ENCODE measurements at places on chromosomes 2 and 18. TPM values are rescaled to one million over a fixed set of nuclear protein-coding genes. Genes with fewer than 3 reads are reported as not detected.

The PAX8 gene
- total RNA-seq = 0.08 TPM

The ELOA2 gene
- not detected for total RNA-seq

The WDR75 gene
- total RNA-seq = 45.0 TPM

DNA sequence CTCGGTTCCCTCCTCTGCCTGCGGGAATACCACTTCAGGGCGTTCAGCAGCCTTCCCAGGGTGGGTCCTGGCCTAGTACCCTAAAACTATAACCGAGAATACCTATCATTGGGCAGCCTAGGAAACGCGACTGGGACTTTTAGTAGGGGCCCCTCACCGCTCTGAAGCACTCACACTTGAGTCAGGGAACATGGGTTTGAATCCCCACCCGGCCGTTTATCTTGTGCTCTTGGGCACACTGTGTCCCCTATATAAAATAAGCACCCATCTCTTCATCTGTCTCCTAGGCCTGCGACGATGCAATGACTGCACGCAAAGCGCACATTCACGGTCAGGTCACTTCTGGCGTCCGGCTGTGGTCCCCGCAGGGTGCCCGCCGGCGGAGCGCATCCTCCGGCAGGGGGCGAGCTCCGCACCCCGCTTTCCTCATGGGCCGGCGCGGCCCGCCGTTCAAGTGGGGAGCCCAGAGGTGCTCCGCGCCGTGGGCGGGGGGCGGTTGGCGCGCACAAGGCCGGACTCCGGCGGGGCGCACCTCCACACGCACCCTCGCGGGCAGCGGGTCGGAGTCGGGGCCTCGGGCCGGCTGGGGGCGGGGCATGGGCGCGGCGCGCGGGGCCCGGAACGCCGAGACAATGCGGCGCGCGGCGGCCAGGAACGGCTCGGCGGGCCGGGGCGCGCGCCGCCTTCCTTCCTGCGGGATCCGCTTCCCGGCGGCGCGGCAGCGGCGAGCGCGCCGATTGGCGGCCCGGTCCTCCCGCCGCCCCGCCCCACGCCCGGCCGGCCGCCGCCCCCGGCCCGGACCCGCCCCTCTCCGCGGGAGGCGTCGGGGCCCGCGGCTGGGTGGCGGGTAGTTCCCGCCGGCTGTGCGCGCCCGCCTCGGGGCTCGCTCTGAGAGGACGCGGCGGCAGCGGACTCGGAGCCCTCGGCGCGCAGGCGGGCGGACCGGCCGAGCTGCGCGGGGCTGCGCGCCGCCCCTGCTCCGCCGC, at the start of gene ASAP2:
TSS of gene ASAP2 (plus strand) at position 850 of the 986 bp plus-strand sequence. CDS start 293 bp downstream, outside the sequence.
- DNase-seq = no peak

GRCh38 chr2:219386532-219387280, 1.0 kb downstream of the DNPEP start:
- DNase-seq = no peak

The PNKD gene
- total RNA-seq = 7.2 TPM

GRCh38 chr2:207676827-207677354, 34.5 kb upstream of the CCNYL1 start:
- DNase-seq = no peak

The FAM228A gene
- total RNA-seq = not detected

GRCh38 chr2:46284260-46284659, 12.9 kb upstream of the EPAS1 start:
- DNase-seq = no peak

DNA sequence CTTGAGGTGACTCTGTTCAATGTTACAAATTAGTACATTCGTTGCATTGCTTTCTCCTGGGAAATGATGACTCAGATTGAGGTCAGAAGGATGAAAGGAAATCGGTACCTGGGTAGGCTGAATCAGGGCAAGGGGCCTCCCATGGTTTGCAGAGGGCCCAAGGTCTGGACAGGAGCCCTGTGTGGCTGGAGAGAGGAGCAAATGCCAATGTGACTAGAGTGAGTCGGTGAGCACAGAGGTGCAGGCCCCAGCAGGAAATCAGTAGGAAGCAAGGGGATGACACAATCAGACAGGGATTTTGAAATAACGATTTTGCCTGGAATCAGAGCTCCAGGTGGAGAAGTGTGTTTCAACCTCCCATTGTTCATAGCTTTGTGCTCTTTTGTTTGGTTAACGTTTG, 118.9 kb downstream of the CCDC102B start:
- no peak for DNase-seq

GRCh38 chr2:45651415-45652089, at the start of gene PRKCE:
Gene PRKCE (plus strand): TSS chr2:45651675.
- peak; percentile 38 for DNase-seq

Data from CD8-positive, alpha-beta T cell (primary cell).